ENCODE measurements at places on chromosomes 16 and 17.

DNA sequence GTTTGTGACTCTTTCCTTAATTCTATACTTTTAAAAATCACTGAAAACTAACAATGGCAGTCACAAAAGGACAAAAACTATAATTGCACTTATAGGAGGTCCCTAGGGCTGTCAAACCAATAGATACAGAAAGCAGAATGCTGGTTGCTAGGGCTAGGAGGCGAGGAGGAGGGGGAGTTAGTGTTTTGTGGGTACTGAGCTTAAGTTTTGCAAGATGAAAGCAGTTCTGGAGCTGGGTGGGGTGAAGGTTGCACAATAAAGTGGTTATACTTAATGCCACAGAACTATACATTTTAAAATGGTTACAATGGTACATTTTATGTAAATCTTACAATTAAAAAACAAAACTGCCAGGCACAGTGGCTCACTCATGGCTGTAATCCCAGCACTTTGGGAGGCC, 27.3 kb downstream of the NUBP1 start:
- DNase-seq: no peak

- no peak for DNase-seq
These were observed 70.1 kb downstream of the KCNJ2 start for GRCh38 chr17:70239391-70239826.

DNA sequence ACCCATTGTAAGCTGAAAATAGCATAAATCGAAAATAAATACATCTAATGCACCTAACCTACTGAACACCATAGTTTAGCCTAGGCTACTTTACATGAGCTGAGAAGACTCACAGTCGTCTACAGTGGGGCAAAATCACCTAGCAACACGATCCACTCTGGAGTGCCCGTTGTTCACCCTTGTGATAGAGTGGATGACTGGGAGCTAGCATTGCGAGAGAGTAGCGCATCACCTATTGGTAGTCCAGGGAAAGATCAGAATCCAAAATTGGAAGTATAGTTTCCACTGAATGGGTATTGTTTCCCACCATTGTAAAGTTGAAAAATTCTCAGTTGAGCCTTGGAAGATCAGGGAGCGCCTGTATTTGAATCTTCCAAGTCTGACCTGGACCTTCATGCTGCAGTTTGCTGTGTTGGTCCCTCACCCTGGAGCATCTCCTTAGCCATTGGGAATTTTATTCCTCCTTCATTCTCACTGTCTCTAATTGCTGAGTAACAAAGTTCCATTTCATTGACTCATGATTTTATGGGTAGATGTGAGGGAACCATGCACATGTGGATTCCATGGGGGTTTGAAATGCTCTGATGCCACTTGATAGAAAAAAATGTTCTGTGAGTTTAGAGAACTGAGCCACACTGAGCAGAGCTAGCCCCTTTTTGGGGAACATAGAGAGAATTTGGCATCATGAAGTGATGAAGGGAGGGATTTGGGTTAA, 19.6 kb downstream of the AKAP1 start:
- DNase-seq: no peak

GRCh38 chr16:7613518-7613917, 280.9 kb downstream of the RBFOX1 start:
- DNase-seq: no peak

DNA sequence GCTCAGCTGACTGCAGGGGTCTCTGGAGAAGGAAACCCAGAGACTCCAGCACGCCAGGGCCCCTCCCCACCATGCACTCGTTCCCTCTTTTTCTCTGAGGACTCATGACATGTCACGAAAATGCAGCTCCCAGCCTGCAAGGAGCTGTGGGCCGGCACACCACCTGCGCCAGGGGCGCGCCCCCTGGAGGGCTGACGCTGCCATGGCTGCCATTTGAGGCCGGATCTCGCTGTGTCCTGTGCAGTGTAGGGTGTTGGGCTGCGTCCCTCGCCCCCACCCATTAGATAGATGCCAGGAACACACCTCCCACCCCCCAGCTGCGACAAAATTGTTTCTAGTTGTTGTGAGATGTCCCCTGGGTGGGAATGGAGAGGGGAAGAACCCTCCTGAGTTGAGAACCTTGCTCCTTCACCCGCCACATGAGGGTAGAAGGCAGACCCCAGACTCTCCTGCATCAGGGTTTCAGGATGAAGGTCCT, 8.2 kb downstream of the SYNGR2 start:
- peak; percentile 57 for DNase-seq

DNA sequence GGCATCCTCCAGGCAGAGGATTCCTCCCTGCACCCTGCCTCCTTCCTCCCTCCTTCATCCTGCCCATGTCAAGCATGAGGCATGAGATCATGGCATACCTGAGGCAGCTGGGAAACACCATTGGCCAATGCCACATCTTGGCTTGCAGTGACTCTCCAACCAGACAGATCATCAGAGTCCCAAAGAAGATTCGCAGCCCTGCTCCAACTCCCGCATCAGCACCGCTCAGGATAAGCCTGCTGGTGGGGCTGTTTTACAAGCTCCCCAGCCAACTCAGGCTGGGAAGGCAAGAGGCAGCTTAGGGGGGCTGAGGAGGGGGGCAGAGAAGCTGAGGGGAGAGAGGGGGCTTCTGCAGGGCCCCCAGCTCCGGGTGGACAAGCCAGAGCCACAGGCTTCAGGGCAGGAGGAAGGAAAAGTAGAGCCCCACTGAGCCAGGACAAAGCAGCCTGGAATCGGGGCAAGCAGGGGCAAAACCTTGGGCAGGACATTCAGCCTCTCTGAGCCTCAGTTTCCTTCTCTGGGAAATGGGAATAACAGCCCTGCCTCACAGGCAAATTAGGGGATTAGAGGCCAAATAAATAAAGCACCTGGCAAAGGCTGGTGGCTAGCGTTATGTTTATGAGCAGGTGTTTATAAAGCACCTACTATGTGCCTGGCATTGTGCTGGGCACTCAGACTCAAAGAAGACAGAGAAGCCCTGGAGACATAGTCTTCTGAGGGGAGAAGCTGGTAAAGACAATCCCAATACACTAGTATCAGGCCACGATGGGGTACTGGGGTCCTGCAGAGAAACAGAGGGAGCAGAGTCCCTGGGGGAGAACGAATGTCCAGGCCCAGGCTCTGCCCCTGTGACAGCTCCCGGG, 88.1 kb downstream of the GOSR1 start:
- DNase-seq: no peak

- no peak for DNase-seq
These were observed 25.8 kb downstream of the PHB1 start for GRCh38 chr17:49388692-49389513.

DNA sequence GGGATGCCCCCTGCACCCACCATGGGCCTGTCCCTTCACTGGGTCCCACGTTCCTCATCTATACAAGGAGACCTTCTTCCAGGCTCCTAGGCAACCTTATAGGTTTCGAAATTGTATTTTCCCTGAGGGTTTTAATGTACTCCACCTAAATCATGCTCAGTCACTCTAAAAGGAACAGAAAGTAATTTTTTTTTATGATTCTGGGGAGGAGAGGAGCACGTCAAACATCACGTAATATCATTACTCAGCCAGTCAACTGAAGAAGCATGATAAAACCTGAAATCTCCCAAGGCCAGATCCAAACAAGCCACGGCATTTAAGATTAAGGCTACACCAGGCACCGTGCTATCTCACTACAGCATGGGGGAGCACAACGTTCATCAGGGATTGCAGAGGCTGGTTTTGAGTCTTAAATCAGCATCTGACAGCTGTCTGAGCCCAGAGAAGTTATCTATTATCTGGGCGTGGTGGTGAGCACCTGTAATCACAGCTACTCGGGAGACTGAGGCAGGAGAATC, 3.9 kb upstream of the TMEM114 start:
- DNase-seq: no peak
